ENCODE measurements at places on chromosomes 12 and 14.

DNA sequence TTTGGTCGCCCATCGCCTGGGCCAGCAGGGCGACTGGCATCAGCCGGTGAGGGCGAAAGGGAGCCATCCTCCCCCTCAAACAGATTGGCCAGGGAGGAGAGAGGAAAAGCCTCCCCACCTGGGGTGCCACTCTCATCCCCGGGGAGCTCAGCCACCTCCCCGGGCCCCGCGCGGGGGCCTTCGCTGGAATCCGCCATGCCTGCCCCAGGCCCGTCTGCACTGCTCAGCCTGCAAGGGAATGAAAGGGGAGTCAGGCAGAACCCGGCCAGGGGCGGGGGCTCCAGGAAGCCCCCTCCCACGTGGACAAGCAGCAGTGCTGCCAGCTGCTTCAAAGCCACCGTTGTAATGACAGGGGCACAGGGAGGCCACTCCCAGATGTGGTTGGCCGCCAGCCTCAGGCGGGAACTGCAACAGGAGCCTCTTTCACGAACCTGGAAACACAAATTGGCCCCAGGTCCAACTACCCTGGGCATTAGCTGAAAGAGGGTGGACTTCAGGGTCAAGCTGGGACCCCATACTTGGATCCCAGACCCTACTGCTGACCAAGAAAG, 18.5 kb downstream of the TRPV4 start:
- no peak for DNase-seq

DNA sequence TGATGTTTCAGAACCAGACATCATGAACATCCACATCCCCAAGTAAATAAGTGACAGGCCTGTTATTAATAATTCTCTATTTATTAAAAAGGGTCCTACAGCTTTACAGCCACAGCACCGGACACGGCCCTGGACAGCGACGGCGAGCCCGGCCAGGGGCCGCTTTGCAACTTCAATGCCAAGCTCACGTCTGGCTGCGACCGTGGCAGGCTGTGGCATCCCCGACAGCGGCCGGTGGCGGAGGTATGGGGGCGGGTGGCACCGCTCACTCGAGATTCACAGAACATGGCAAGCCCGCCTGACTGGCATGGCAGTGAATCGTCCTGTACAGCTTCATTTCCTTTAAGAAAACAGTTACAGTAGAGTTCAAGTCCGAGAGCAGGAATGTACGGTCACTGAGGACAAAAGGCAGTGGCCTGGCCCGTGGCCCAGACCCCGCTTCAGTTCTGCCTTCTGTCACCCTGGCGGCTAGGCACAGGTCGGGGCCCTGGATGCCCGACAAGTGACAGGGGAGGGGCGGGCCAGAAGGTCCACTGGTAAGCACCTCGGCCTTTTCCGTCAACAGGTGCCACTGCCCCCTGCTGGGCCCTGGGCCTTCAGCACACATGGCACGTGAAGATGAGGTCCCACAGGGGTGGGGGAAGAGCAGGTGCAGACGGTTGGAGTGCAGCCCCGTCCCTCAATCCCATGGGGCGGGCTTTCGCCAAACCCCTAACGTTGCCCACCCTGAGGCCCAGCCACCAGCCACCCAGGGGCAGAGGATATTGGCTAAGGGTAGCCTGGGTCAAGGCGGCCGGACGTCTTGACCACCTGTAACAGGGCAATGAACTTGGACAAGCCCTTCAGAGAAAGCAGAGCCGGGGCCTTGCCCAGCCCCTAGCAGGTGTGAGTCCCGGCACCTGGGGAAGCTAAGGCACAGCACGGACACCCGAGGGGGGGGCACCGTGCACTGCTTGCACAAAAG, 30.3 kb downstream of the HIP1R start:
- no peak for DNase-seq

DNA sequence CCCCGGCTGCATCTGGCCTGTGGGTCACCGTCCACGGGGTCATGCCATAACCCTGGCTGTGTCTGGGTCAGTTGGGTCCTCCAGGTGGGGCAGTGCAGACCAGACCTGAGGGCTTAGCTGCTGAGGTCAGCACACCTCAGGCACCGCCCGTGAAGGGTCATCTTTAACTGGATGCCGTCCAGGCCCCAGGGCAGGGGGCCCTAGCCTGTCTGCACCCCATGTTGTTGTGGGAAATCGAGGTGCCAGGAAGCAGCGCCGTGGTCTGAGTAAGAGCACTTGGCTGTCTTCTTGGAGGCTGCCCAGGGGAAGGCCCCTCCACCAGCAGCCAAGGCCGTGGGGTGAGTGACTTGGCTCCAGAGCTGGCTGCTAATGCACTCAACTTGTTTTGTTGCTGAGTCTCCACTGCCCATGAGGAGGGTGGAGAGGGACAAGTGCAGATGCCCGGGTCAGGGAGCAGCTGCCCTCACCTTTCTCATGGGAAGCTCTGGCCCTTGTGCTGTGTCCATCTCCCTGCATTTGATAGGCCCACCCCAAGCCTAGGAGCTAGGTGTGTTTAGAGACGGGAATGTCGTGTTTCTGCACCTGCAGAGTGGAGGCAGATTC, 317.2 kb downstream of the TMEM121 start:
- no peak for DNase-seq

DNA sequence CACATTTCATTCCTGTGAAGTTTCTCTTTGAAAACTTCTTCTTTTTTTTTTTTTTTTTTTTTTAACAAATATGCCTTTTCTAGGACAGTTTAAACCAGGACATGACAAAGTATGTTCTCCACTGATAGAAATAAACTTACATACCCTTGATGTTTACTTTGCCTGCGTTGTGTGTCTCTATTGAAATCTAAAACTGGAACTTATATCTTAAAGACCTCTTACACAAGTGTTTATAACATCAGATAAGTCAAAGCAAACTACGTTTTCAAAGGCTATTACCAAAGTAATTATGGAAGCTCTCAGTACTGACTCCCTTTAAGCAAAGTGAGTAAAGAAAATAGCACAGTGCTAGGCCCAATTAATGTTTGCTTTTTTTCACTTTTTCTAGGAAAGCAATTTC, 30.6 kb upstream of the ISM2 start:
- DNase-seq = no peak

GRCh38 chr12:1825382-1826102, 5.2 kb downstream of the LRTM2 start:
- no peak for DNase-seq

DNA sequence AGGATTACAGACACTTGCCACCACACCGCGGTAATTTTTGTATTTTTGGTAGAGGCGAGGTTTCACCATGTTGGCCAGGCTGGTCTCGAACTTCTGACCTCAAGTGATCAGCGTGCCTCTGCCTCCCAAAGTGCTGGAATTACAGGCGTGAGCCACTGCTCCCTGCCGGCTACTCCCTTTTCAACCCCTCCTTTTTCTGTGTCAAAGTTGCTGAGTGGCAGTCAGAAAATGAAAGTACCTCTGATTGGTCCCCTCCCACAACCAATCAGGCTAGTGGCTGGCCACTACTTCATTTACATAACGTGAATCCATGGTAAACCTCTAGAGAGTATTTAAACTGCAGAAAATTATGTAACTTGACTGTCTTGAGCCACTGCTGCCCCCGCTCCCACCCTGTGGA, 5.9 kb downstream of the RESF1 start:
- DNase-seq = no peak

GRCh38 chr14:31207287-31207754, 272 bp downstream of the HECTD1 start:
- DNase-seq = no peak

DNA sequence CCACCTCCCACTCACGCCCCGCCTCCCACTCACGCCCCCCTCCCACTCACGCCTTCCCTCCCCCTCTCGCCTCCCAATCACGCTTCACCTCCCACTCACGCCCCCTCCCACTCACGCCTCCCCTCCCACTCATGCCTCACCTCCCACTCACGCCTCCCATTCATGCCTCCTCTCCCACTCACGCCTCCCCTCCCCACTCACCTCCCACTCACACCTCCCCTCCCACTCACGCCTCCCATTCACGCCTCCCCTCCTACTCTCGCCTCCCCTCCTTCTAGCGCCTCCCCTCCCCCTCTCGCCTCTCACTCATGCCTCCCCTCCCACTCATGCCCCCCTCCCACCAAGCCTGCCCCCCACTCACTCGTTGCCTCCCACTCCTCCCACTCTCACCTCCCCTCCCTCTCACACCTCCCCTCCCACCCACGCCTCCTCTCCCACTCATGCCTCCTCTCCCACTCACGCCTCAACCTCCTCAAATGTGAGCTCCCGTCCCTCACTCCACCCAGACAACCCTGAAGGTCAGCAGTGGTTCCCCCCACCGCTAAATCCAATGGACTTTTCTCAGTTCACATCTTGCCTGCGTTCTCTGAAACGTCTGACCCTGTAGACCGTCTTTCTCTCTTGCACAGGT, 39.8 kb downstream of the TMEM63C start:
- DNase-seq = no peak

DNA sequence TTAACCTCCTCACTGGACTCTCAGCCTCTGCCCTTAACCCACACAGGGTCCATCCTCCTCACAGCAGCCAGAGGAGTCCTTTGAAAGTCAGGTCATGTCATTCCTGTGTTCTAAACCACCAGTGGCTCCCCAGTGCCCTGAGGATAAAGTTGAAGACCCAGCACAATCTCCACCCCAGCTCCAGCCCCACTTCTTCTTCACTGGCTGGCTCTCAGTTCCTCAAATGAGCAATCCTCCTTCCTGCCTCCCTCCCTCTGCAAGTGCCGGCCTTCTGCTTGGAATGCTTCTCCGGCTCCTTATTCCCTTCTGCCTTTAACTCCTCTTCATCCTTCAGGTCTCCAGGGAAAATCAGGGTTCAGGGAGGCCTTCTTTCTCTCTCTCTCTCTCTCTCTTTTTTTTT, 32.0 kb upstream of the SPPL3 start:
- DNase-seq = no peak

DNA sequence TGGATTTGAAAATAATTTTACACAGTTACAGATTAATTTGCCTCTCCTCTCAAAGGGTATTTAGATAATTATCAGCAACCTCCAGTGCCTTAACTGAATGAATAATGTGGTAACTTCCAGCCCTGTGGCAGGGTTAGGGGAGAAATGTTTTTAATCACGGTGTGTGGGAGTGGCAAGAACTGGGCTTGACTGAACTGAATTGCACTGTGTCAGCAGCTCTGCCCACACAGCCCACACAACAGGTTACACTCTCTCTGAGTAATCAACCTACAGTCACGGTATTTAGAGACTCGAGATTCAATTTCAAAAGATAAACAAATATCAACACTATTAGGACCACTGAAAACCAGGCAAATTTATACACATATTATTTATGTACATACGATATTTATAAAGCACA, 198.5 kb downstream of the KCNC2 start:
- DNase-seq = no peak

GRCh38 chr12:3363608-3364007, 127.4 kb upstream of the PRMT8 start:
- DNase-seq = no peak

- no peak for DNase-seq
These were observed 3.1 kb upstream of the NFATC4 start for GRCh38 chr14:24364841-24365240.

GRCh38 chr14:93733631-93734030, 54.7 kb downstream of the PRIMA1 start:
- no peak for DNase-seq

- DNase-seq = no peak
These were observed 104.0 kb downstream of the FOXA1 start for GRCh38 chr14:37491076-37491475.

DNA sequence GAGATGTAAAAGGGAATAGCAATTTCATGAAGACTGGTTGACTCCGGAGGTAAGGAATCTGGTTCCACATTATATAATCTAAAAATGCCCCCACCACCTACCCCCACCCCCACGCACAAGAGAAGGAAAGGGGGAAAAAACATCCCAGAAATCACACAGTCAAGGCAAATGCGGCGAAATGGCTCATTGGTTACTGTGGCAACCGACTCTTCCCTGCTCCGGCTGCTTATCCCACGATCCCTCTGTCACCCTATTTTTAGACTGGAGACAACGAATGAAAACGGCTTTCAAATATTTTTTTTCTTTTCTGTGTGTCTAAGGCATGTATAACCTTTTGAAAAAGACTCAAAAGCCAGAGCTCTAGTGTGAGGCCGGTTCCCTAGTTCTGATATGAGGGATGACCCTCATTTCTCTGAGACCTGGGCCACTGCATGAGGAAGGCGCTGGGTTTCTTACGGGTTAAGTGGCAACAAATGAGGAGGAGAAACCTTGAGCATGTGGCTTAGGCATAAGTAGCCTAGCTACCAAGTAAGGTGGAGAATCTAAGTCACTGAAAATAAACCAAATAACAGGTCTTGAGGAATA, 148.3 kb upstream of the GRIN2B start:
- no peak for DNase-seq

GRCh38 chr12:66552716-66553115, 126.2 kb downstream of the GRIP1 start:
- DNase-seq = peak; percentile 44

DNA sequence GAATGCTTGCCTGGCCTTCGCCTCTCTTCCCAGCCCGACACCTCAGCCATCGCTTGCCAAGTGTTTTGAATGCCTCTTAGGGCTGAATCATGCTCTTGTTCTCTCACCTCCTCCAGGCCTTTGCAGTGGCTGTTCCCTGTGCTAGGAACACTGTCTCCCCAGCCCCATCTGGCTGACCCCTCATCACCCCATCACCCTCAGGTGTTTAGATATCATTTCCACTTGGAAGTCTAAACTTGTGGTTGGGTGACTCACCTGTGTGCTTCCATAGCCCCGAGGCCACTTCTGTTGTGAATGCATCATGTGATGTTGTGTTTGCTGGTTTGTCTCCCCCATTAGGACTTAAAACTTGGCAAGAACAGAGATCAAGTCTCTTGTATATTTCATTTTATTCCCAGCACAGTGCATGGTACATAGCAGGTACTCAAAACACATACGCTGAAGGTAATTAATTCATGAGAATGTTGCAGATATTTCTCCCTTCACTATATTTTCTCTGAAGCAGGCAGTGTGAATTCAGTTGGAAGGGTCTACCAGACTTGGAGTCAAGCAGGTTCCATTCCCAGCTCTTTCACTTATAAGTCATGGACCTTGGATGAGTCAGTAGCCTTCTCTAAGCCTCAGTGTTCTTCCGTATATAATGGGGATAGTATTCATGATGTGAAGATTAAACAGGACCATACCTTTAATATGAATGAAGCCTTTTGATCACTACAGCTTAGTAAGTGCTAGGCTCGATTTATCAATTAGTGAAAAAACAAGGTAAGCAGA, 67.8 kb downstream of the HRK start:
- no peak for DNase-seq

DNA sequence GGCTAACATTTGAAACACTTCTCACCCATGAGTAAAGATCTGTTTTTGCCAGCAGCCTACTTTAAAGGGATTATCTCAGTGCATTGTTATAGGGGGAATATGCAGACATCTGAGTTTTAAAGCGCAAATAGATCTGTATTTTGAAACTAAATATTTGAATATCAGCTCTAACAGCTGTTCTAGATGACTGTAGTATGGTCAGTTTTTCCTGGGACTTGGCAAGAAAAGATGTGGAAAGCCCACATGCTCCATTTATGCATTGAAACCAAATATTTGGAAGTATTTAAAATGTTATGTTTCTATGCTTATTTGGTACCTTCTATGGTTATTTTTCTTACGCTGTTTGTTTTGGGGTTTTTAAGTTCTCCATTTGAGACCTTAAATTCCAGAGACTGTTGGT, 41.7 kb downstream of the RIC8B start:
- no peak for DNase-seq

All from fibroblast of upper back skin (primary cell).